Activated T-cell treated with anti-CD3 and anti-CD28 coated beads, Interleukin-2, amount 50 U/mL, for 4 hours (primary cell): ENCODE measurements at places on chromosomes 4 and X. TPM values are rescaled to one million over a fixed set of nuclear protein-coding genes. Genes with fewer than 3 reads are reported as not detected.

DNA sequence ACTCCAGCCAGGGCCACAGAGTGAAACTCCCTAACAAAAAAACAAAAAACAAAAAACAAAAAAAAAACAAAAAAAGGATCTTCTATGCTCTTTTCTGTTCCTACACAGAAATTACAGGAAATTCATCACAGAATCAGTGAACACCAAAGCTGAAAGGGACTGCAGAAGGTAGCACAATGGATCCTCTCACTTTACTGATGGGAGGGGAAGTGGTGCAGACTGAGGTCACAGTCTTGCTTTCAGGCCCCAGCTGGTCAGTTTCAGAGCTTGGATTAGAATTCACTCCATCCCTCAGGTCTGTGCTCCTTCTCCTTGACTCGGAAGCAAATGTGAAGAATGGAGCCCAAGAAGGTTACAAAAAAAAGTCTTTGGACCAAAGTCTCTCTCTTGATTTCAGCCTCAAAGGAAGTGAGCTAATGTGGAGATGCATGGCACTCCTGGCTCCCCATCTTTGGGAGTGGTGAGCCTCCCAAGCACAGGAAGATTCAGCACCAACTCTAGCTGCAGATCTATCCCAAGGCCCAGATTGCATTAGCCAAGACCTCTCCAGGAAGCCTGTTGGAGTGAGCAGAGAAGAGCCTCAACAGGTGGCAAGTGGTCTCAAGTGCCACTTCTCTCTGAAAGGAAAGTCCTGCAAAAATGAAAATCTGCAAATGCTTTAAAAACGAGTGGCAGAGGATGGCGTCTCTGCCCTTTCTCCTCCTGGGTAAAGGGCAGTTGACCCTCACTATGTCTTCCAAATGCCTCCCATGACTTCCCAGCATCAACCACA is 176.0 kb downstream of the MAML3 start:
- no peak for DNase-seq

DNA sequence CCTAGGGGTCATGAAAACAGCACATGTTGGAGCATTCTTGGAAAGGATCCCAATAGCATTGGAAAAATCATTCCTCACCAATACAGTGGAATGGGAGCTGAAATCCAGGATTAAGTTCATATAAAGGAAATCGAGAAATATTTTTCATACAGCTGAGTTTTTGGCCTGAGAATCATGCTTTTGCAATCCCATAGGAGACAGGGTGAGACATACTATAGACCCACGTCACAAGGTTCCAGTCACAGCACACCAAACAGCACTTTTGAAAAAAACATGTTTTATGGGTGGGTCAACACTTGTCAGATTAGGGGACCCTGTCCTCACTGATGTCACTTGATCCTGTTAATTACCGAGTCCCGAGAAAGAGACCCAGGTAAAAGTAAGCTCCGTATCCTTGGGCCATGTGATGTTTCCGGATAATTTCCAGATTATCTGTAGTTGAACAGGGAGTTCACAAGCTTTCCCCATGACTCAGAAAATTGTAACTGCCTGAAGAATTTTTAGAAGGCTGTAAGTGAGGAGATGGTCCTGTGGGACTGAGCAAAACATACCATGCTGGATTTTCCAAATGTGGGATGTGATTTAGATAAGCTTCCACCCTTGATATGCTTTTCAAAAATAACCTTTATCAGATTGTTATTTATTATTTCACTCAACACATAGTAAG is 80.9 kb upstream of the TLR3 start:
- no peak for DNase-seq

DNA sequence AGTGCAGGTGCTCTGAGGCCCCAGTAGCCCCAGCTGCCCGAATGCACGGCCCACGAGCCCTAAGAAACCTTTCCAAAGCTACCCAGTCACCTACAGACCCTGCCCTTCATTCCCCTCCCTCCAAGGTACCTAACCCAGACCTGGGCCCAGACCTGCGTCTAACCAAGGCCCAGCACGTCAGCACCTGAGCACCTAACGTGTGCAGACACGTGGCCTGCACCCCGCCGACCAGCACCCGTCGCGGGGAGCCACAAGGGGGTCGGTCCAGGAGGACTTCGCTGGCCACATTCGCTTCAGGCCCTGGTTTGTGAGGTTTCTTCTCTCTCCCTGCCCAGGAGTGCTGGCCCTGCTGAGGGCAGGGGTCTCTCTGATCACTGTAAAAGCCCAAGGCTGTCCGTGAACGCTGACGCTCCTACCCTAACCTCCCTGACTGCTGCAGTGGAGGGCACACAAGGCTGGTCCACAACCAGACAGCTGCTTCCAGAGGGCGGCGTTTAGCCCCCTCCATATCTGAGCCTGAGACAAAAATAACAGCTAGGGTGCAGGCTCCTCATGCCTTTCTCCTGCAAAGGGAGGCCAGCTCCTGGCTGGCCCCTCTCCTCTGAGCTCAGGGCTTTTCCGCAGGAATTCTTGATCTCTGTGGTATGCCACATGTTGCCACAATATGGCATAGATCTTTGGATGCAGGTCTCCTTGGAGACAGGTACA is 31.8 kb downstream of the WDR1 start:
- DNase-seq = peak; percentile 1

- no peak for DNase-seq
These were observed 22.4 kb downstream of the HPRT1 start for GRCh38 chrX:134482371-134482770.

DNA sequence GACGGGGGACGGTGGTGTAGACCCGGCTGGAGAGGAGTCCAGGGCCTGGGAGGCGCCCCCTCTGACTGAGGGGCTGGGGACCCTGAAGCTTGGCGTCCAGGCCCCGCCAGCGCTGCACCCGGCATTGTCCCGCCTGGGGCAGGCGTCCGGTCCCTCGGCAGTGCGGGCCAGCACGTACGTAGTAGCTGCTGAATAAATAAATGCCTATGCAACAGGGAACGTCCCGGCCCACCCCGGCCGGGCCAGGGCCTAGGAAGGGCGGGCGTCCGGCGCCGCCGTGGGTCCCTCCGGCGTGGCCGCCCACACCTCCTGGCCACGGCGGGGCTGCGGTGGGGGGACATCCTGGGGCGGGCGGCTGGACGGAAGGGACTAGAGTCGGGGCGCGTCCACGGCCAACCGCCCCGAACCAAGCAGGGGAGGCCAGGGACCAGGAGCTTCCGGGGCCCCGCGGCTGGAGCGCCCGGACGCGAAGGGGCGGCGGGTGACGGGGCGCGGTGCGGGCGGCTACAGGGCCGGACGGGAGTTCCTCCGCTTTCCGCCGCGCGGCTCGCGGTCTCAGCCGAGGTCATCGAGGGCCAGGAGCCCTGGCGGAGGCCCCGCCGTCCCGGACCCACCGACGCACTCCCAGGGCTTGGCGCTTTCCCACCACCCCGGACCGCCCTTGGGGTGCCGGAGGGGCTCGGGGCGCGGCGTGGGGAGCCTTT is 886 bp upstream of the WWC2 start:
- no peak for DNase-seq

DNA sequence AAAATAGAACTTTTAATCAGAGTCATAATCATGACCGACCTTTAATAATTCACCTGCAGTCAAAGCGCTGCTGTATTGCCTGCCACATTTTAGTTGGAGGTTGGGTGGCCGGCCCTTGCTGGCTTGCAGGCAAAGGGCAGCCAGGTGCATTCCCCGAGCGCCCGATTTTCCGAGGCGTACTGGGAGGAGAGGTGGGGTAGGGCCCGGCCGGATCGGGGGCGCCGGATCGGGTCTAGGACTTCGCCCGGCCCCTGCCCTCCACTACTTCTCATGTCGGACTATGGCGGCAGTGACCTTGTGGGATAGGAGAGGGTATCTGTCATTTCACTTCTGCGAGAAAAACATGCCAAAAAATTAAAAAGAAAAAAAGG is 2.5 kb upstream of the RS1 start:
- DNase-seq = no peak

DNA sequence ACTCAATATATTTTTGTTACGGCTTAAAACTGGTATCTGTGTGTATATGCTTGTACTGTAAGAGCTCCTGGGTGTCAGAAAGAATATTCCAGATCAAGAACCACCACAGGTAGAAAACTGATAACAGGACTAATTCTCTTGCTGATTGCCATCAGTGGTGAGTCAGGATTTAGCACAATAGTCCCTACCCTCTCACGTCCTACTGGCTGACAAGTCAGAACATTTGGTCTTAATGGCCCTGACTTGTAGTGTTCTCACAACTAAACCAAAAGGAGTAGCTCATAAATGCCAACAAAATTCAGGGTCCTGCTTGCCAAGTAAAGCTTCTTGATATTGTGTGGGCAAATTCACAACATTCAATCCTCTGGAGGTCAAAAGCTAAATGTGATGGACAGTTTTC is 105.2 kb upstream of the MAB21L2 start:
- DNase-seq = no peak

- DNase-seq = no peak
These were observed 98.5 kb upstream of the FAM9C start for GRCh38 chrX:13142891-13143290.

DNA sequence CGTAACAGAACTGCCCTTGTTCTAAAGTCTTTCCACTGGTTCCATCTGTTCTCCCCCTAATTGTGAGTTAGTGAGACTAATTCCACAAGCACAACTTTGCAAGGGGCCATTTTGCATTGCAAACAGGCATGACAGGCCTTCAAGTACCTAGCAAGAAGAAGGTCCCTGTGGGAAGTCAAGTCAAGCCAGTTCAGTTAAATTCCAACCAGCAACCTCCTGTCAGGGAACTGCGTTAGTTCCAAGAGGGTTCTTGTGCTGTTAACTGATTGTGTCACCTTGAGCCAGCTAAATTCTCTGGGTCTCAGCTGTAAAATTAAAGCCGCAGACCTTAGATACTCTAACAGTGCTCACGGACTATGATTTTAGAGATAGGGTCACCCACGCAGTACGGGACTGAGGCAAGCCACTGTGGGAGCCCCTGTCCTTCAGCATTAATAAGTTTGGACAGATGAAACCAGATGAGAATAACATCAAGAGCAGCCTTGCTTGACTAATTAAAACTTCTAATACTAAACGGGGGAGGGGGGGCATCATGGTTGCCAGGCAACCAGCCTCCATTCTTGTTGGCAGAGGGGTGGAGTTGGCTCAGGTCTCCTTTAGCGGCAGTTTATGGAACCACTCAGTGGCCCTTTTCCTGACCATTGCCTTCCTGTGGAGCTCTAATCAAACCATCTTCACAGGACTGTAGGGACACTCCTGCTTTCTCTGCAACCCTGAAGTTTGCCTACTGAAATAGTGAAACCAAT is 24.1 kb upstream of the TMEM150C start:
- no peak for DNase-seq

GRCh38 chrX:139204898-139205667 is 325.5 kb upstream of the F9 start:
- no peak for DNase-seq

- no peak for DNase-seq
These were observed 9.1 kb upstream of the ZNF732 start for GRCh38 chr4:314296-314903.

DNA sequence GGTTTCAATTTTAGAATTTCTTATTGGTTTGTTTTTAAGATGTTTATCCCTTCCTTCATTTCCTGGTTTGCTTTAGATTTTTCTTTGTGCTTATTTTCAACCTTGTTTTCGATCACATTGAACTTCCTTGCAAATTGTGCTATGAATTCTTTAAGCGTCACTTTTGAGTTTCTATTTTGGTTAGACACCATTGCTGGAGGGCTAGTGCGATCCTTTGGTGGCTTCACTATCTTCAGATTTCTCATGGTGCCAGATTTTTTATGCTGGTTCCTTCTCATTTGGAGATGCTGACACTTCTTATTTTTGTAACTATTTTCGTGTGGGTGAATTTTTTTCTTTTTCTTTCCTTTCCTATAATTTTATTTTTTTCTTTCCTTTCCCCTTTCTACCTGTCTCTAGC is 227.2 kb upstream of the HDX start:
- no peak for DNase-seq

DNA sequence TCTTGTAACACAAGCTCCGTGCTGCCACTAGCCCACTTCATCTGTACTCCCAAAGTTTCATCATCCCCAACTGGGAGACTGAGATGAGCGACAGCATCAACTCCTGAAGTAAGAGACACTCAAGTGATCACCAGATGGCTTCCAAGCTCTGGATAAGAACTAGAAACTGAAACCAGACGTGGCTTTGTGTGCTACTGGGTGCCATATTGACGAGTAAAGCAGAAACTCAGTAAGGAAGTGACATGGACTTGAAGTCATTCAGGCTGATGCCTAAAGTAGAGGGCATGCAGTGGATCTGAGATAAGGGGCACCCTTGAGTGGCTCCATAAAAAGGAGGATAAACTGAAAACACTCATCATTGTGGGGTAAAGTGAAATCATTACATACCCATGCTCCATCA is 72.4 kb downstream of the PCYT1B start:
- no peak for DNase-seq

DNA sequence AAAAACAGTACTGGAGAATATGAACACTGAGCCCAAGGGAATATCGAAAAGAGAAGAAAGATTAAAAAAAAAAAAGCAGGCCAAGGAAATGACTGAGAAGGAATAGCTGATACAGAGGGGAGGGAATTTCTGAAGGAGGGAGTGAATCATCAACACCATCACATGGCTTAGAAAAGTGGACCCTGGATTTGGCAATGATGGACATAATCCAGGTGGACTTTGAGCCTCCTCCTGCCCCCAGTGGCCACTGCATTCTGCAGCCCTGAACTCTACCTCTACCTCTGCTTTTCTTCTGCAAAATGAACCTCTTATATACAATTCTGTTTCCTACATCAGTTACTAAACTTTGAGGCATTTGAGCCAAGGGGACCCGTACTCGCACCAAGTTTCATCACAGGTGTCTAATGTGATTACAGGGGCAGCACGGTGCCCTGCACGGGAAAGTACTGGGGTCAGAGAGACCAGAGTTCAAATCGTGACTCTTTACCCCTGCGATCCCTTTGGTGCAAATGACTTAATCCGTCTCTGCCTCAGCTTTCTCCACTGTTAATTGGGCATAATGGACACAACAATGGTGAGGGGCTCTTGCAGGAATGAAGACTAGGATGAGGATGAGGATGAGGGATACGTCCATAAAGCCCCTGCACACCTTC is 1.1 kb downstream of the OCIAD2 start:
- no peak for DNase-seq

DNA sequence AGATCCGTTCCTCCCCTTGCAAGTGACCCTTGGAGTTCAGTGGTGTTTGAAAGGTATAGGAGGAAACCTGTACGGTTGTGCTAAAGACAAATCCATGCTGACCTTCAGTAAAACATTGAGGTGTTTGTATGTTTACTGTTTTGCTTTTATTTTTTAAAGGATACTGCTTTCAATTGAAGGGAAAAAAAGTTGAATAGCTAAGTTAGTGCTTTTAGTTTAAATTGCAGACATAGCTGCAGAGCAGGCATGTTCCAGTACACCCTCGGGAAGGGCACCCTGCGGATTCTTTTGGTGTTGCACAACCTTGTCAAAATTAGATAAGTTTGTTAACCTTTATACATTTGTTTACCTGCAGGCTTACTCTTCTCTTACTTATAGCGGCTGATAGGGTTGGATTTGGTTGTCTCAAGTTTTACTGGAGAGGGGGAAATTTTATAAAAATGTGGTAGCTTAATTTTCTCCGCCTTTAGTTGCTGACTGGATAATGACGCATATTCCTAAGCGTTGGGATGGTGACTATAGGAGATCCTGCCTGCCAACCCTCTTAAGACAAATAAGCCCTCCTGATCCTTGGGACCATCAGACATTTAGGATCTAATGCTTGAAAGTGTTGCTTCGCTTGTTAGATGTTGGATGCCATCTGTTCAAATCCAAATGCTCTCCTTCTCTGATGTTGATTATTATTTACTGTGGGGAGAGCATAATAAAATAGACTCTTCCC is 2.0 kb downstream of the RAPGEF2 start:
- DNase-seq = no peak

CFAP99 gene
- total RNA-seq = not detected

SCARB2 gene
- total RNA-seq = 4.6 TPM

NLRP2B gene
- total RNA-seq = not detected

GAK gene
- total RNA-seq = 148 TPM

ACSL1 gene
- total RNA-seq = 28.3 TPM

GC gene
- 1.4 TPM for total RNA-seq

GPR119 gene
- not detected for total RNA-seq

PWWP3B gene
- 0.05 TPM for total RNA-seq
